Stimulated activated CD4-positive, alpha-beta T cell treated with anti-CD3 and anti-CD28 coated beads, Interleukin-4, amount 100 ng/mL, for 1 hour (primary cell): ENCODE measurements at places on chromosomes 16 and 17.

DNA sequence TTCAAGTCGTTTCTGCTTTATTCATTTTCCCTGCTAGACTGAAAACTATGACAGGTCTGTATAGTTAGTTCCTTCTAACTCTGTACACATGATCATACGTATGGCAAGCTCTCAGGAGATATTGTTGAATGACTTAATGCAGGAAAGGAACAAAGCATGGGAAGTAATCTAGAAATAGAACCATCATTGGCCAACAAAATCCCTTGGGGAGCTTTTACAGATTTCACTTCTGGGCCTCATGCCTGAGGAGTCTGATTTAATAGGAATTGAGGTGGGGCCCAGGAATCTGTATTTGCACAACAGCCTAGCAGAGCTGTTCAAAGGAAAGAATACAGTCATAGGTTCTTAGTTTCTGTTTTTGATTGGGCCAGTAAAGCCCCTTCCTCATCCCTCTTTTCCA is 229.2 kb downstream of the MAP2K6 start:
- no peak for DNase-seq

- DNase-seq = no peak
These were observed 28.6 kb upstream of the ITGA3 start for GRCh38 chr17:50027172-50027880.

- no peak for DNase-seq
These were observed 616 bp downstream of the CCDC182 start for GRCh38 chr17:57744195-57745170.

- no peak for DNase-seq
These were observed 7.3 kb downstream of the RPH3AL start for GRCh38 chr17:345261-345660.

DNA sequence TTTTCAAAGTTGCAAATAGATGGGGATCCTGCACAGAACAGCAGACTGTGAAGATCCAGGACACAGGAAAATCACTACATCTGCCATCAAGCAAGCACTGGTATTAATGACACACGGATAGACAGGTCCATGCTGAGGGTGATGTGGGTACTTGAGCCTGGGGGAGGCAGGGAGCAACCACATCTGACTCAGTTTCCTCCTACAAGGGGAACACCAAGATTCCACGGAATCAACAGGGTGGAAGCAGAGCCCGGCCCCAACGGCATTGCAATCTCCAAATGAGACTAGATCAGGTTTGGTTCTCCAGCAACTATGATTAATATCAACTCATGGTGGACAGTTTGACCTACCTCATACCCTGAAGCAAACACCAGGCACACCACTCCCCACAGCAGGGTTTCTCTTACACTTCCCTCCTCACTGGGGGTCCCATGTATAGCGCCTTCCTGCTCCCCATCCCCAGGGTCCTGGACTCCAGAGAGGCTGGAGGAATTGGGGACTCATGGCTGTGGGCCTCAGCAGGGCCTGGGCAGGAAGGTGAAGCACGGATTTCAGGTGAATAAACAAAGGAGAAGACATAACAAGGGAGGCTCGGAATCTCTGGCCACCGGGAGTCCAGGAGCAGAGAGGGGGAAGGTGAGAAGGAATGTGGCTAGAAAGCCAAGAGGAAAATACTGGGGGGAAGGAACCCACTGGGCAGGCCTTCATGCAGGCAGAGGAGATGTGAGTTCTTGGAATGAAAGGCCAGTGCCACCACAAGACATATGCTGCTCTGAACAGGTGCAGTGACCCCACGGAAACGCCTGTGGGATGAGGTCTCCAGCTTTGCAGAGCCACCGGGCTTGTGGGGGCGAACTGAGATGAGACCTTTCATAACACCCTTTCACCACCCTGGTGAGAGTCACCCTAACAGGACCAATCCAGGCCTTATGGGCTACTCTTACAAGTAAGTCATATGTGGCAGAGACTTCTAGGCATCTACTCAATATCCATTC is 29.5 kb upstream of the PIK3R6 start:
- no peak for DNase-seq

DNA sequence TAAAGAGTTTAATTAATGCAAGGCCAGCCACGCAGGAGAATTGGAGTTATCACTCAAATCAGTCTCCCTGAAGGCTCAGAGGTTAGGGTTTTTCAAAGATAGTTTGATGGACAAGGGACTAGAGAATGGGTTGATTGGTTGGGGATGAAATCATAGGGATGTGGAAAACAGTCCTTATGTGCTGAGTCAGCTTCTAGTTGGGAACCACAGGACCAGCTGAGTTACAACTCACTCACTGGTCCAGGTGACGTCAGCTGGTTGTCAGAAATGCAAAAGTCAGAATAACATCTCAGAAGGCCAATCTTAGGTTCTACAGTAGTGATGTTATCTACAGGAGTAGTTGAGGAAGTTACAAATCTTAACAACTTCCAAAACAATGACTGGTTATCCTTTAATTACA is 47.6 kb downstream of the CPD start:
- DNase-seq = no peak

GRCh38 chr16:11681556-11681955 is 13.3 kb downstream of the SNN start:
- no peak for DNase-seq

DNA sequence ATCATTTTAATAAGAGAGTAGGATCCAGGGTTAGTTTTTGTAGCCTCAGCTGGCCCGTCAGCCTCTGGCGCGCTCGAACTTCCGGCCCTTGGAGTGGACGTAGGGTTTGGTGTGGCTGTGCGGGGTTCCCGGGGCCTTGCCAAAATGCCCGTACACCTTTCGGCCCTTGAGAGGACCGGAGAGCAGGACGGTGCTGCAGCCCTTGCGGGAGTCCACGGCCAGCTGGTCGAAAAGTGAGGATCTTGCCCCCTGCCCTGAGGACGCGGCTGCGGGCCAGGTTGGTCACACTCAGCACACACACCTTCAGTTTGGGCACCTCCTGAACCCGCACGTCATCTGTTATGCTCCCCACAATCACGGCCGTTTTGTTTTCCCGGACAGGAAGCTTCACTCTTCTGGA is 42.2 kb upstream of the CNTNAP4 start:
- no peak for DNase-seq

- no peak for DNase-seq
These were observed 211.4 kb upstream of the ERCC4 start for GRCh38 chr16:13708347-13709120.

DNA sequence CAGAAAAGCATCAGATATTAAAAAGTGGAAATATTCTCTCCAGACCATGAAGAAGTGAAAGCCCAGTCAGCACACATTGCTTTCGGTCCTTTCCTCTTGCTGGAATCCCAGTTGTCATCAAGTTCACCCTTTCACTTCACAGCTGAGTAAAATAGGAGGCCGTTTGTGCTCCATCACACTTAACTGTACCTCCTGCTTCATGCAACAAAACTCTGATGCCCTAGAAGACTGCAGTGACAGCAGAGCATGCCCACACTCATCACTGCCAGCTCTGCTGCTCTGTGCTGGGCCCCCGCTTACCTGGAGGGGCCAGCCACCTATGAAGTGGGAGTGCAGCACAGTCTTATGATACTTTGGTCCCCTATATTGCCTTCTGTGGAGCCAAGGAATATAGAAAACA is 62.5 kb downstream of the N4BP1 start:
- no peak for DNase-seq

GRCh38 chr16:70527315-70527996 is 3.8 kb downstream of the SF3B3 start:
- DNase-seq = no peak

DNA sequence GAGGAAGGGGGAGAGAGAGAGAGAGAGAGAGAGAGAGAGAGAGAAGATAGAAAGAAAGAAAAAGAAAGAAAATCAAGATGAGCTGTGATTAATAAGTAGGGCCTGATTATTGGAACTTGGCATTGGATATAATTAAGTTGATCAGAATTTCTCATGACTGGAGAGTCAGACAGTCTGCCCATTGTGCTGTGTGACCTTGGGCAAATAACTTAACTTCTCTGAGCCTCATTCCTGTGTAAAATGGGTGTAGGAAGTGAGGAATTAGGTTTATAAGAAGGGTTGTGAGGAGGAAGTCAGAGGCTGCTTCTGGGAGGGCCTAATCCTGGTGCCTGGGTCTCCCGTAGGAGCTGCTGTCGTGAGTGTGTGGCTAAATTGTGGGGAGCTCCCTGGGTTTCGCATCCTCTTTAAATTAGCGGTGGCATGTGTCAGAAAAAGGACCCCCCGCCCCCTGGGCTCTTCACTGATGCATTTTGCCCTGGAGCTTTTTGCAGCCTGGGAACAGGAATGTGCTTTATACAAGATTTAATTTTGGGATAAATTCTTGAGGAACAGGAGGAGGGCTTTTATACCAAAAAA is 76.0 kb downstream of the CMIP start:
- no peak for DNase-seq

- no peak for DNase-seq
These were observed 28.2 kb downstream of the PRKCA start for GRCh38 chr17:66330646-66331037.

- DNase-seq = no peak
These were observed 10.4 kb downstream of the RAI1 start for GRCh38 chr17:17691468-17692263.

GRCh38 chr16:74868501-74868900 is 93.9 kb upstream of the FA2H start:
- no peak for DNase-seq

DNA sequence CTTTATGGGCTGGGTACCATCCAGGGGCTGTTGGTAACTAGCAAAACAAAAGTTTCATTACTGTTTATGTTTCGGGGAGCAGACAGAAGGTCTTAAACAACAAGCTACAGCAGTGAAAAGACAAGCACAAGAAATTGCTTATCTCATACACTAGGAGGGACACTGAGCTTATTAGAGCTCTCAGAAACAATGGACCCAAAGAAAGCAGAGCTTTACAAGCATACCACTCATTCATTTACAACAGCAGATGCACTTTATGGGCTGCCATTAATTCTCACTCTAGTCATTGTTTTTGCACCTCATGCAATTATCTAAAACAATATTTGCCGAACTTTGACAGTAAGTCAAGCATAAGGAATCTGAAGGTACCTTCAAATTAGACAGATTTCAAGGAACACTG is 10.0 kb downstream of the KRT16 start:
- no peak for DNase-seq

GRCh38 chr16:86923656-86924055 is 345.3 kb downstream of the FOXL1 start:
- no peak for DNase-seq

GRCh38 chr17:38511150-38512108 is 83.2 kb downstream of the ARHGAP23 start:
- DNase-seq = no peak

DNA sequence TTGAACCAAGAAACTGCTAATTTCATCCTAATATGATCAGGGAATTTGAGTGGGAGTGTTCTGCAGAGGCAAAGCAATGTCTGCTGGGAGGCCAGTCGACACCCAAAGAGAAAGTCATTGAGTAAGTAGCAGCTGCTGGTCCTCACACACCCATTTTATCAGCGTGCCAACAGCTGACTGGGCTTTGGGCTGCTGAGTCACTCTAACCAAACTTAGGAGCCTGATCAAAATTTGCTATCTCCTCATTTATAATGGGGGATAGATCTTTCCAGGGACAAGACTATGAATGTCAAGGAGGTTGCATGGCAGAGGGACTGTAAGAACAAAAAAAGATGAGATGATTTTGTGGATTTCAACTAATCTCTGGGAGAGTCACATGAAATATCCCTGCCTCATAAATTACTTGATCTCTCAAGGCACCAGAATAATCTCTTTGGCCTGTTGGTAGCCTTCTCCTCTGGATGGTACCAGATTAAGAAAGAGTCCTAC is 32.9 kb downstream of the CPSF4L start:
- DNase-seq = peak; percentile 26

GRCh38 chr16:65418435-65418834 is 296.6 kb upstream of the CDH11 start:
- no peak for DNase-seq

- no peak for DNase-seq
These were observed 19.6 kb downstream of the ATF7IP2 start for GRCh38 chr16:10405386-10405939.

GRCh38 chr16:71811261-71811803 is 2.7 kb upstream of the AP1G1 start:
- DNase-seq = no peak

DNA sequence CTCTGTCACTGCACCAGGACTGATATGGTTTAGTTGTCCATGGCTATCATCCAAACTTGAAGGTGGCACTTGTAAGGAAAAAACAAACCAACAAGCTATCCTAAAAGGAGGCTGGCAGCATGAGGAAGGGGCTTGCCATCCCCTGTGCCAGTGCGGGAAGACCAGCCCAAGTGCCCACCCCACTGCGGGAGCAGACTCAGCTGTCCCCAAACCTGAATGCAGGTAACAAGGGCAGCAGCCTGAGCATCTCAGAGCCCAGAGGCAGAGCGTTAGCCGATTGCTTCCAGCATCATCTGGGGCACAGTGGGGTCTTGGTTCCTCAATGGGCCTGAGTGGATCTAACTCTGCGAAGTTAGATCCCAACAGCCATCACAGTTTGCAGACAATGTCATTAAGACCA is 29.2 kb upstream of the C16orf78 start:
- DNase-seq = no peak

GRCh38 chr17:74780443-74781238 is 4.5 kb upstream of the NAT9 start:
- no peak for DNase-seq

DNA sequence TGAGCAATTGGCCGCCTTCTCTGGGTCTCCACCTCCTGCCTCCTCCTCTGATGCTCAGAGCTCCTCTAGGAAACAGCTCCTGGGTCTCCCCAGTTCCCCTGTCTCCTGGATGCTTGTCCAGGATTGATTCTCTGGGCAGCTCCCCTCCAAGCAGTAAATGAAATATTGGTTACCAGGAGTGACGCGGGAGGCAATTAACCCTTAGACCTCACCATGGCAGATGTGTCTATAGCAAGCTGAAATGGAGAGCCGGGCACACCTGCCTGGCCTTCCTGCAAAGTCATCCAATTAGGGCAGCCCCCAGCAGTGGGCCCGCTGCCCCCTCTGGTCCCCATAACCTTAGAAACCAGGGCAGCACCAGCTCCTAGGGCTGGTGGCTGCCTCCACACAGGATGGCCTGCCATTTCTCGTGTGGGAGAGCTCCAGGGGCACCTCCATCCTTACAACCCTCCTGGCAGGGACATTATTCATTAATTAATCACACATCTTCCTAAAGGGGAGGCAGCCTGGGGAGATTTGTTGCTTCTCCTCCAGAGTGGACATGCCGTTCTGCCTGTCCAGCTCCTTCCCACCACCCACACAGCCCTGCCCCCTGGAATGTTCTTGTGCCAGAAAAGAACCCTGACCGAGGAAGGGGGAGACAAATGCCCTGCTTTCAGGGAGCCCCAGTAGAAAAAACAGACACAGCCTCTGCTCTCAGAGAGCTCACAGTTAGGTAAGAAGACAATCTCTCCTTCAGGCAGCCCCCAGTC is 8.3 kb upstream of the KIF18B start:
- DNase-seq = no peak

DNA sequence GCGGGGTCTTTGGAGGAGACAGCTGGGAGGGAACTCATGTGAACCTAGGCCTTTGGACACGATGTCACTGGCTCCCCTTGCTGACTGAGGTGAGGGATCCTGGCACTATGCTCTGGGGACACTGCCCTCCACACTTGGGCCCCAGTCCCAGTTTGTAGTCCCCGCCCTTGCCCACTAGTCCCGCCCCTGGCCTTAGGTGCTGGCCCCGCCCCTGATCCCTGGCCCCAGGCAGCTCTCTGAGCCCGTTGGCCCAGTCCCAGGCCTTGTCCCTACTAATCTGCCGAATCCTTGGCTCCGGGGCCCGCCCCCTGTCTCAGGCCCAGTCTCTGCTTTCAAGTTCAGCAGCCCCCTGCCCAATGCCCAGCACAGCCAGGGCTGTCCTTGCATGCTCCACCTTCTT is 61.0 kb downstream of the SMPD3 start:
- no peak for DNase-seq
